ENCODE measurements at places on chromosomes 6 and 20.
A peak's percentile ranks its signal among the peaks of the same experiment; 100 is the strongest.

GRCh38 chr6:106688177-106688951 is 59.0 kb downstream of the QRSL1 start:
- DNase-seq, result no peak

- DNase-seq, result no peak
Observed at GRCh38 chr6:36499918-36500317, 47.4 kb downstream of the STK38 start.

DNA sequence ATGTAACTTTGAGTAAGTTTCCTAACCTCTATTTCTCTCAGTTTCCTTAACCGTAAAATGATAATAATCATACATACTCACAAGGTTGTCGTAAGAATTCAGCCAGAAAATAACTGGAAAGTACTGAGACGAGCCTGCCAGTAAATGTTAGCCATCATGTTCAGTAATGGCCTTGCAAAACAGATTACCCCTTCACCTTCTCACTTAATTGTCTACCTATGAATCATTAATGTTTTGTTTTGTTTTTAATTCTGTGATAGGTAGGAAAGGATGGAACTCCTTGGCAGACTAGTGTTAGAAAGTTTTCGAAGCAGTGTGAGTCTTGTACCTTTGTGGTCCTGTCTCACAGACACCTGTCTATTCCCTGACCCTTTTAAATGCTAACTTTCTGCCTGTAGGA is 50.6 kb downstream of the MAPK14 start:
- DNase-seq, result no peak

- DNase-seq, result no peak
Observed at GRCh38 chr6:142871910-142872331, 73.1 kb downstream of the HIVEP2 start.

DNA sequence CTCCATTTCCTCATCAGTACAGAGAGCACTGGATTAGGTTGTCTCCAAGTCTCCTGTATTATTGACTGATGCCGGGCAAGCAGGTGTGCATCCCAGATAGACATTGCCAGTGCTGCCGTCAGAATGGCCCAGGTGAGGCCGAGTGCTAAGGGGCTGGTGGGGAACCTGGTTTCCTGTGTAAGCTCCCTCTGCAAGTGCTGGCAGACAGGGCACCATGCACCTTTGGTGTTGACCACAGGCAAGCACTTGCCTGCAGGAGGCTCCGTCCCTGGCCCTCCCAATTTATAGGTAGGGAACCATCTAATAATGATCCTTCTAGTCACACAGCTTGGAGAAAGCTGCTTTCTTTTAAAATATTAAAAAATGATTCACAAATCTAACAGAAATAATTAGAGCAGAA is 747 bp downstream of the GABRR1 start:
- no peak for DNase-seq

- DNase-seq, result no peak
Observed at GRCh38 chr20:8020314-8021079, 936 bp upstream of the TMX4 start.

DNA sequence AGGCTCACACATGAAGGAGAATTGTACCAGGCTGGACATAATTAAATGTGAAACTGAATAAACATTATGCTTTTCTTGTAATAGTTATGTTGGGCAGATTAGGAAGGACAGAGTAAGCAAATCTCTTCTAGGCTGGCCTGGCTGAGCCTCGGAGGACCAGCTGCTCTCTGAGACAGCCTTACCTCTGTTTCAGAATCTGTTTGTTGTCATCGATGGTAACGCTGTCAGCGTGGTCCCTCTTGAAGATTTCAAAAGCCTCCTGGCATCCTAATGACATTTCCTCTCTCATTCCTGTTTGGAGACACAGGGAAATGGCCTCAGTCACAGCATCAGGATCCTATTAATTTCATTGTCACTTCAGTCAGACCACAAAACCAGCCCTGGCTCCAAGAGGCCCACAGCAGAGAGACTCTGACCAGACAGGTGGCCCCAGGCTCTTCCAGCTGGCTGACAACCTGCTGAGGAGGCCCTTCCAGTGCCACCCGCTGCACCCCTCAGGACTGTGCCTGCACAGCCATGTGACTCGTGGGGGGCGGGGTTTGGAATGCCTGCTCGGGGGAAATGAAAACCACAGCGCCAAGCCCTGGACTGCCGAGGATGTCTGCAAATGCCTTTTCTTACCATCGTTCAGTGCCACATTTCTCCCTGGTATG is 108.5 kb upstream of the KCNK16 start:
- peak; percentile 72 for DNase-seq

GRCh38 chr6:13987400-13987865 is 62.7 kb downstream of the RNF182 start:
- no peak for DNase-seq

DNA sequence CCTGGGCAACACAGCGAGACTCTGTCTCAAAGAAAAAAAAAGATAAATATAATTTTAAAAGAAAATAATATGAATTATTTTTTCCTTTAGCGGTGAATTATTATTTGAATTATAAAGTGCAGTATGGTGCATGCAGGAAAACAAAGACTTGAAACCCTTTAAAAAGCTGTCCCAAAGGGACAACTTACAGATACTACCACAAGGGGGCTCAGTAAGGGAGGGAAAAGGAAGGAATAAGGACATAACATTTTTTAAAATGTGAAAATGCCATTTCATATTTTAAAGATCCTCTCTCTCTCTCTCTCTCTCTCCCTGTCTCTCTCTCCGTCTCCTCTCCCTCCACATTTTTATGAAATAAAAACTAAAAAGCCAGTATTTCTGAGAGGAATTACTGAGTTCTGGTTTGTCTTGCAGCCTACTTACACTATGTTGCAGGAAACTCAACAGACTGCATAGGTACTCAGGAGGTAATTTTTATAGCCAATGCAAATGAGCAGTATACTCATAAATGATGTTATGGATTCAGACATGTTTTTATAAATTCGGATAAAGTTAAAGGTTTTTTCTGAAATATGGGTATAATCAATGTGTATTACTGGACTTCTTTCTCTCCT is 455.0 kb upstream of the GJE1 start:
- DNase-seq, result no peak

DNA sequence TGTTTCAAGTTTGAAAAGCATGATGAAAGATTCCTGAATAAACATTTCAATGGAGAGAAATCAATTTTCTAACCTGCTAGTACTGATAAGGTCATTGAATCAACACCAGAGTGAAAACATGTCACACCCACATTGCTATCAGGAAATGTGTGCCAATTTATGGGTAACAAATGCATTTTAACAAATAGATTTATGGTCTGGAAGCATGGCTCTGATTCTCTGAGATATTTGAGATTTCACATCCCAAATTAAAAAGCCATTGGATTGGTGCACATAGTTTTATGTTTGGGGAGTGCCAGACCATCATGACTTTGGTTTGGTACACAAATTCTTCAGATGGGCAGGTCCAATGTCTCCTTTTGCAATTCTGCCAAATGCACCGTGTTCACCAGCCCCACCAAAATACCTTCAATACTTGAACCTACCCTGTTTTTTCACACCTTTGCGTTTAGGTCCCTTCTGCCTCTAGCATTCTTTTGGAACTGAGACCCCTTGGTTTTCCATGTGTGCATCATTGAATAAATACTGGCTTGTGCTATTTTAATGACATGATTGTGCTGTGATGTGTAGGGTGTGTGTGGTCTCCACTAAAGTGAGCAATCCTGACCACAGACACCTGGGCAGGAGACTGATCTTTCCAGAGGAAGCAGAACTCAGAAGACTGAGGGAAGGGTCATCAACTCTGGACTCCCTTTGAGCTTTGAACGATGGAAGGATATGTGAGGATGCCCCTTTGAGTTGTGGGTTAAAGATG is 20.4 kb downstream of the IL20RA start:
- no peak for DNase-seq

Data from sigmoid colon (tissue), 7 donors.